DMS79 (cell line): ENCODE measurements at places on chromosomes 16 and 17.
A peak's percentile ranks its signal among the peaks of the same experiment; 100 is the strongest.

GRCh38 chr16:11593581-11593980 is 6.9 kb upstream of the LITAF start:
- no peak for DNase-seq

DNA sequence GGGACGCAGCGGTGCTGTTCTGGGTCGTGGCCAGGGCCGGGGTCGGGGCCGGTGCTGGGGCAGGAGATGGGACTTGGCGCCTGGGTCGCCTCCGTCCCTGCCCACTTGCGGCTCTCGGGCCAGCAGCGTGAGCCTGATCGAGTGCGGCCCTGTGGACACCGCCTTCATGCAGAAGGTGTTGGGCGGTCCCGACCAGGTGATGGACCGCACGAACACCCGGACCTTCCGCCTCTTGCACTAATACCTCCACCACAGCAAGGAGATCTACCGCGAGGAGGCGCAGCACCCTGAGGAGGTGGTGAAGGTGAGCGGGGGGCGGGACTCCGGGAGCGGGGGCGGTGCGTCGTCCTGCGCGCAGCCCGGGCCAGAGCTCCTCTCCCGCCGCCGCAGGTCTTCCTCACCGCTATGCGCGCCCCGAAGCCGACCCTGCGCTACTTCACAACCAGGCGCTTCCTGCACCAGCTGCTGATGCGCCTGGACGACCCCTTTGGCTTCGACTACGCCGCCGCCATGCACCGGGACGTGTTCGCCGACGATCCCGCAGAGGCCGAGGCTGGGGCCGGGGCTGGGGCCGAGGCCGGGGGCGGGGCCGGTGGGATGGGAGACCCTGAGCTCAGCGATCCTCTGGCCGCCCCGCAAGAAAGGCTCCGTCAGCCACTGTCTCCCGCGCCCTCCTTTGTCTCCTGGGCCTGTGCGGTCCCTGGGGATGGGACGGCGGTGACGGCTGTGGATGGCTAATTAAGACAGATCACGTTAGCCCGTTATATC is 4.5 kb upstream of the HSD17B1 start:
- no peak for DNase-seq

- DNase-seq: no peak
Observed at GRCh38 chr17:49859991-49860953, 12.4 kb upstream of the TAC4 start.

GRCh38 chr17:83194761-83195329 is 115.4 kb downstream of the METRNL start:
- no peak for DNase-seq

DNA sequence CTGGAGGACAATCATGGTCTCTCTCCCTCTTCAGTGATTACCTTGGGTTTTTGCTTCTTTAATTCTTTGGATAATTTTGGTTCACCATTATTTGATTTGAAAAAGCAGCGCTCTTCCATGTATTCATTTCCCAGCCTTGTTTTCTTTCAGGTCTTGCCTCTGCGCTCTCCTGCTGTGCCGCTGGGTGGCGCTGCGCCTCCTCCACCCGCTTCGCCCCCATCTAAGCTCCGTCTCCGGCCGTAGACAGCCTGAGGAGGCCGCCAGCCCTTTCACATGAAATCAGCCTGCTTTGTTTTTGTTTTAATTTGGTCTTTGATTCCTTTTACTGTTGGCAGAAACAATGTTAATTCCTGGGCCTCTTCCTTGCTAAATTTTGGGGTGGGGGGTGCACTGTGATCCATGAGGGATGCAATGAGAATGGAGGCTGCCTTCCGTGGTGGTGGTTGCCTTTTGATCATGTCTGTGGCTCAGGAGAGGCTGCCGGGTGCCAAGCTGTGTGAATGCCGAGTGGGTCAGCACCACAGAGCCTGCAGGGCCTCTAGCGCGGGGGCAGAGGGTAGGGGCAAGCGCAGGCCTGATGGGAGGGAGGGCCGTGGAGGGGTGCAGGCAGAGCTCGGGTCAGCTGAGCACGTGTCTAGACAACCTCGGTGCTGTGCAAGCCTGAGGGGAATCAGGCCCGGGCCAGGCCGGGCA is 64.1 kb downstream of the PLD6 start:
- DNase-seq: no peak

DNA sequence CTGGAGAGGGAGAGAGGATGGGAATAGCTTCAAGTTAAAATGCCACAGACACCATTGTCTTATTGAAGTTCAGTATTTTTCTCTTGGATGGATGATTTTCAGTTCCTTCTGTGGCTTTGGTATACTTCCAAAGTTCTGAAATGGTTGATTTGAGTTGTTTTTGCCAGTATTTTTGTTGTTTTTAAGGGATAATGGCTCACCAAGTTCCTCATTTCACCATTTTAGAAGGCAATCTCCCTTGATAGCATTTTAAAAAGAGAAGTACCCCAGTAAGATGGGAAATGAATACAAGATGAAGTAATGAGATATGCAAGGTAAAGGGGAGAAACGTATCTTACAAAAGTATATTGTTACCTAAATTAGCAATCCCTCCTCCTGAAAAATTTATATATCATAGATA is 18.5 kb upstream of the SPDYE4 start:
- no peak for DNase-seq

DNA sequence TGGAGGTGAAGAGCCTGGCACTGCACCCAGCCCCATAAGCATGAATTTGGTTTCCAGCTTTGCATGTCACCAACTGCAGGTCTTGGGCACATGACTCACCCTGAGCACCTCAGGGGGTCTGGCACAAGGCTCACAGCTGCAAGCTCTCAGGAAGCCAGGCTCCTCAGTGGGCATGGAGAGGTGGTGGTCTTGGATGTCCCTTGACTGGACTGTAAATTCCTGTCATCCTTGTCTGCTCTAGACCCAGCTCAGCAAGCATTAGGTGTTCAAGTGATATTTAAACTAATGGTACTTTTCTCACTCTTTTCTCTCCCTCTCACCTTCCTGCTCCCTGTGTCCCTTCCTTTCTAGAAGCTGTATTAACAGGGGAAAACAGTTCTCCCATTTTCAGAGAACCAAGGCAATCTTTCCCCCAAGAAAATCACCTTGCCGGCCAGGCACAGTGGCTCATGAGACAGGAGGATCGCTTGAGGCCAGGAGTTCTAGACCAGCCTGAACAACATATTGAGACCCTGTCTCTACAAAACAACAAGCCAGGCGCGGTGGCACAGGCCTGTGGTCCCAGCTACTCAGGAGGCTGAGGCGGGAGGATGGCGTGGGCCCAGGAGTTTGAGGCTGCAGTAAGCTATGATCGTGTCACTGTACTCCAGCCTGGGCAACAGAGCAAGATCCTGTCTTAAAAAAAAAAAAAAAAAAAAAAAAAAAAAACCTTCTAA is 5.1 kb upstream of the KIFC3 start:
- no peak for DNase-seq

- no peak for DNase-seq
Observed at GRCh38 chr16:31194898-31195297, 7.7 kb downstream of the PYCARD start.

GRCh38 chr17:29341726-29342125 is 47.8 kb upstream of the NUFIP2 start:
- DNase-seq: no peak

GRCh38 chr17:8965394-8966168 is at the start of gene PIK3R5:
Gene PIK3R5, minus strand, starts transcription at chr17:8965707. Its CDS starts 54,213 bp downstream, at chr17:8911494.
- DNase-seq: no peak

DNA sequence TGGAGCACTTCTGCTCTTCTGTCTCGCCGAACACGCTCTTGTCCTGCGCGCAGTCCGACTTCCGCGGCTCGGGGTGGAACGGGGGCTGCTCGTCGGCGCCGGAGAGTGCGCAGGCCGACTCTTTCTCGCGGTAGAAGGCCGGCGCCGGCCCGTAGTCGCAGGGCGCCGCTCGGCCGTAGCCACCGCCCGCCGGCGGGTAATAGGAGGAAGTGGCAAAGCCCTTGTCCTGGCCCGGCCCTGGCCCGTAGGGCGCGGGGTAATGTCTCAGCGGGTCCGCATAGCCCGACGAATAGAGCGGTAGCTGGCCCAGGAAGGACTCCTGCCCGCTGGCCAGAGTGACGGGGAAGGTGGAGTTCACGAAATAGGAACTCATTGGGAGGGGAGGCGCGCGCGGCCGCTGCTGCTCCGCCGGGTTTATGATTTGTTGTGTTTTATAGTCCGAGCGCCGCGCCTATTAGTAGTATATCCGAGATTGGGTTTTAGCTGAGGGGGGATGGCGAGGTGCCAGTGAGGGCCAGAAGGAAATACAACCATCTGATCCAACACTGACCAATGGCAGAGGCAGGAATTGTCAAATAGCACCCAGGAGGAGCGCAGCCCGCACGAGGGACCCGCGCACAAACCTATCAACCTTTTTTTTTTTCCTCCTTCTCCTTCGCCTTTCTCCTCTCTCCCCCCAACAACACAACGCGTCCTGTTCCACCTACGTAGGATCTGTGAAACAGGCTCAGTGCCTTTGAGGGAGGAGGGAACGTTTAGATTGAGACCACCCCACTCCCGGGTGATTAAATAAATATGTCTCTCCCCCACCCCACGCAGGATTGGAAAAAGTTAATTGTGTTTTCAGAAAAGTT is 4.4 kb upstream of the HOXB5 start:
- DNase-seq: no peak

DNA sequence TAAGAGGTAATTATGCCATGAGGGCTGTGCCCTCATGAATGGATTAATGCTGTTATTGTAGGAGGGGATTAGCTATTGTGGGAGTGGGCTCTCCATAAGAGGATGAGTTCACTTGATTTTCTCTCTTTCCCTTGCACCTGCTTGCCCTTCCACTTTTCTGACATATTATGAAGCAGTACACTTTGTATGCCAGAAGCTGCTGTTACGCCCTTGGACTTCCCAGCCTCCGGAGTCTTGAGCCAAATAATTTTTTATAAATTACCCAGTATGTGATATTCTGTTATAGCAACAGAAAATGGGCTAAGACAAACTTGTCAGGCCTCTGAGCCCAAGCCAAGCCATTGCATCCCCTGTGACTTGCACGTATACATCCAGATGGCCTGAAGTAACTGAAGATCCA is 38.4 kb downstream of the PSMD12 start:
- no peak for DNase-seq

DNA sequence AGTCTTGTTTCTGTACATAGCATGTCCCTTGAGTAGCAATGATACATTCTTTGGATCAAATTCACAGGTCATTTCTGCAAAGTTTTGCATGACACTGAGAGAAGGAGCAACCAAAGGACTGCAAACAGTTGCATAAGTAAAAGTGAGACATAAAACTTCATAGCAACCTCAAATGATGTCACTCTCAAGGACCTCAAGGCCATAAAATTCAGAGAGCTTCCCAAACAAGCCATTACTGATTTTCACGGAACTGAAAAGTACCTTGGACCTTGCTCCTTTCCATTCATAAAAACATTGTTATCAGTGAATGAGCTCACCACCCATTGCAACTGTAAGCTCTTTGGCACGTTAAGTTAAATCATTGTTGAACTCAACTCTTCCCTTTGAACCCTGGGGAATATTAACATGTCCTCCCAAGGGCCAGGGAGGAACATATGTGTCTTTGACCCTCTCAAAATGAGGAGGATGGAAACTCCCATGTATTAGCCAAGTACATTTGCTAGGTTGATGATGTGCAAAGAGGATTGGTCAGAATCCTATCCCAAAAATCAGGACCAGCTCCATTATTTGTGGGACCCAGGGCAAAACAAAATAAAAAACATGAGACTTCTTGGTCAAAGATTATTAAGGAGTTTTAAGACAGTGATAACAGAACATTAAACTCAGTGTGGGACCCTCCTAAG is 275.0 kb upstream of the DYNLRB2 start:
- DNase-seq: no peak

DNA sequence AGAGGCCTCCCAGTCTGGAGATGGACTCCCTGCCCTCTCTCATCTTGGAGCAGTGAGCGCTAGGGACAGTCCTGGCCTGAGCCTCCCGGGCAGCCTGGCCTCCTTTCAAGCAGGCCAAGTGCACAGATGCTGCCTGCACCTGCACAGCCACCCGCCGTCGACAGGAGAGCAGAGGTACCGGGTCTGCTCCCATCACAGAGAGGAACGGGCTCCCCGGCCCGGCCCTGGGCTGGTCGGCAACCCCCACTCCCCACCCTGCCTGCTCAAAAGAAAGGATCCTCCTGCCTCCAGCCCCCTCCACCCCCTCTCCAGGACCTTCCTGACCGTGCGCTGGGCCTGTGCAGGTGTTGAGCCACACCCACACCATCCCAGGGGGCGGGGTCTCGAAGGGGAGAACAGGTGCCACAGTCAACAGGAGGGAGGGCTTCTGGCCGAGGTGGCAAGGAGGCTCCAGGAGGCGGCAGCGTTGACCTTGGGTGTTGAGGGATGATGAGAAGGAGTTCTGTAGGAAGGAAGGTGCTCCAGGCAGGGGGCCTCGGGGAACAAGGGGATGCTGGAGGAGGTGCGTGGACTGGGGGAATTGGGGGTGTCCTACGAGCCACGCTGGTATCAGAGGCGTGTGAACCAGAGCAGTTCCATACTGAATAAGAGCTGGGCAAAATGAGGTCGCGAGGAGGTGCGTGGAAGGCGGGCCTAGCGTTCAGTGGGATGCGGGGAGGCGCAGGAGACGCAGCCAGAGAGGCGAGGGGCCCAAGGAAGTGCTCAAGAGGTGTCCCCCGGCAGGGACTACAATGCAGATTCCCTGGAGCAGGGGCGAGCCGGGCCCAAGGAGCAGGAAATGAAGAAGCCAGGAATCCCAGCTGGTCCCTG is 967 bp upstream of the CDH15 start:
- DNase-seq: peak; percentile 45
